Stimulated activated CD4-positive, alpha-beta T cell treated with anti-CD3 and anti-CD28 coated beads, Interleukin-12 subunit alpha, Interleukin-12 subunit beta, amount 100 ng/mL, for 4 hours (primary cell): ENCODE measurements at places on chromosomes 6 and 20.

- DNase-seq, result peak; percentile 40
Measured at GRCh38 chr20:3407040-3407770, at the start of gene DNAAF9. Gene DNAAF9 (minus strand): TSS chr20:3407669. CDS start chr20:3407557, 112 bp downstream.

GRCh38 chr6:69624944-69625343 lies 171.9 kb downstream of the LMBRD1 start:
- no peak for DNase-seq

DNA sequence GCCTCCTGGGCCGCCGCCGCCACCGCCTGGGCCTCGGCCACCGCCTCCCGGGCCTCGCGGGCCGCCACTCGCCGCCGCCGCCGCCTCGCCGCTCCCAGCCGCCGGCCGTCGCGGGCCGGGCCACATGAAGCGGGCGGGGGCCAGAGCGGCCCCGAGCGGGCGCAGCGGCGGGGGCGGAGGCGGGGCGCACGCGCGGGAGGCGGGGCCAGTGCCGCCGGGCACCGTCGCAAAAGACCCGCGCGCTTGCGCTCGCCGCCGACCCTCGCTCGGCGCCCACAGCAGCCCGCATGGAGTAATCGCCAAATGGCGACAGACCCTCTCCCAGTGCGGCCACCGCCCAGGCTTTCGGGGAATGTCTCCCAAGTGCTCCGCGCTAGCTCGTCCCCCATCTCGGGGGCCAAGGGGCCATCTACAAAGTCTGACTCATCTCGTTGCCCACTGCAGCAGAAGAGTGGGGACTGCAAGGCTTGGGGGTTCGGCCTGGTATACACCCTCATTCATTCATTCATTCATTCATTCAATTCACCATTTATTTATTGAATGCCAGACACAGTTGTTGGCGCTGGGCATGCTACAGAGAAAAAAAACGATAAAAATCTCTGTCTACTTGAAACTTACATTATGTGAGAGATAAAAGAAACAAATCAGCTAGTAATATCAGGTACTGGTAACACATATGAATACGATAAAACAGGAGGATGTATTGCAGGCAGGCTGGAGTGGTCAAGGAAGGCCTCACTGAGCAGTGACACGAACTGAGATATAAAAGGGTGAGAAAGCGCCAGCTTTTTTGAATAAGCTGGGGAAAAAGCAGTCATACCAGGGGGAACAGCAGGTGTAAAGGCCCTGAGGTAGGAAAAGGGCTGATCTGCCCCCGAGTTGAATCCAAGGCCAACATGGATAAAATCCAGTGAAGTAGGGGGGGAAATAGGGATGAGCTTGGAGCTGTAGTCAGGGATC lies at the start of gene B4GALT5:
TSS of gene B4GALT5 (minus strand) at position 126 of the 960 bp plus-strand sequence. CDS start 188 bp downstream, outside the sequence.
- peak; percentile 67 for DNase-seq

- DNase-seq, result no peak
Measured at GRCh38 chr20:48956052-48956451, 34.5 kb downstream of the ARFGEF2 start.

DNA sequence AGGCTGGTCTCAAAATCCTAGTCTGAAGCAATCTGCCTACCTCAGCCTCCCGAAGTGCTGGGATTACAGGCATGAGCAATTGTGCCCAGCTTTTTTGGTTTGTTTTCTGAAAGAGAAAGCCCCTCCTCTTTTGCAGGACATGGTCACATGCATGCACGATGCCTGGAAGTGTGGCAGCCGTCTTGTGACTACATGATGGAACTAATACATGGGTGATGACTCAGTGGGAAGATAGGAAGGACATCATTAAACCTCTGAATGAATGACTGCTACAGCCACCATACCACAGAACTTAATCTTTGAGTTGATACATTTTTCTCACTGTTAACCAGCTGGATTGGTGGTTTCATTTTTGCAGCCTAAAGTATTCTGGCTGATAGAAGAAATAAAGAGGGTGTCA lies 13.4 kb upstream of the CTNNBL1 start:
- no peak for DNase-seq

- no peak for DNase-seq
Measured at GRCh38 chr6:99412065-99412464, 13.0 kb downstream of the PNISR start.

DNA sequence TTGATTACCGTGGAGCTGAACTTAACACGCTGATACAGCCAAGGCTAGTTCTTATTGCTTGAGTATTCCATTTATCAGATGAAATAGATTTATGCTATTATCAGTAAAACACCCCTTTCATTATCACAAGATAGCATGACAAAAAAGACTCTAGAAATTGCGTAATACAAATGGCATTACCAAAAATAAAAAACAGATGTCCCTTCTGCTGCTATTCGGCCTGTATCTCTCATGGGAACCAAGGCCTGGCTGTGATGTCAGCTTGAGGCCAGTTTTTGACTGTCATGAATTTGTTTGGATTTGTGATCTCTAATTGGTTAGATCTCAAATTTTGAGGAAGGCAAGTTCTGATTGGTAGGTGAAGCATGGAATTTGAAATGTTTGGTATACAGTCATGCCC lies 25.2 kb downstream of the MEI4 start:
- DNase-seq, result no peak

GRCh38 chr6:122869437-122870024 lies 80.5 kb downstream of the SMPDL3A start:
- no peak for DNase-seq
